ENCODE measurements at places on chromosomes 1 and 21.

DNA sequence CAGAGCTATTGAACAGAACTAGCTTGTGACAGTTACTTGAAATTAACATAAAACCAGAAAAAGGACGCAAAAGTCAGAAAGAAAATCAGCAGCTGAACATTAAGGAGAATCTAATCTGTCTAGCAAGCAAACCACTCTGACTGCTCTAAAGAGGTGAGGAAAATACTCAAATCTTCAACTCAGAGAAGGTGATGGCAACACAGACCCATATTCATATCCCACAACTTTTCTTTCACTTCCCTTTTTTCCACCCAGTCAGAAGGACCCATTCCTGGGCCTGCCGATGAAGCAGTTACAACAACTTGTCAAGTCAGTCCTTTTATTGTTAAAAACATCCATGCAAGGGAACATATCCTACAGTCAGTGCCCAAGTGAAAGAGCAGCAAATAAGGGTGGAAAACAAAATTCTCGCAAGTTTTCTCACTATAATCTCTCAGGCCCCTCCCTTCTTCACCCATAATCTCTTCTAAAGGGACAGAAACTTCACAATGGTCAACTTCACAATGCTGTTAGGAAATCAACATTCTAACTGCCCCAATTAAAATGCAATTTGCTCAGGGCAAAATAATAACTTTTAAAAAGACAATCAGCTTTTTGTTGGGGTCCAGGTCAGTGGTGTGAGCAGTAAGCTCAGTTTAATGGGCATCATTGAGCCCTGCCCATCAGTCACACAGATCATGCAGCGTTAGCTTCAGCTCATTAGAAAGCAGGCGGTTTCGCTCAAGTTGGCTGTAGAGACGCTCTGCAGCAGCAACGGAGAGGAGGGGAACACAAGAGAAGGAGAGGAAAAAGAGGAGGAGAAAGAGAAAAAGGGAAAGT is 3.6 kb upstream of the NUP210L start:
- DNase-seq, result no peak

- DNase-seq, result peak; percentile 44
Observed at GRCh38 chr1:116737020-116737854, 17.0 kb upstream of the CD2 start.

GRCh38 chr1:25006770-25007169 is 76.7 kb upstream of the RUNX3 start:
- no peak for DNase-seq

DNA sequence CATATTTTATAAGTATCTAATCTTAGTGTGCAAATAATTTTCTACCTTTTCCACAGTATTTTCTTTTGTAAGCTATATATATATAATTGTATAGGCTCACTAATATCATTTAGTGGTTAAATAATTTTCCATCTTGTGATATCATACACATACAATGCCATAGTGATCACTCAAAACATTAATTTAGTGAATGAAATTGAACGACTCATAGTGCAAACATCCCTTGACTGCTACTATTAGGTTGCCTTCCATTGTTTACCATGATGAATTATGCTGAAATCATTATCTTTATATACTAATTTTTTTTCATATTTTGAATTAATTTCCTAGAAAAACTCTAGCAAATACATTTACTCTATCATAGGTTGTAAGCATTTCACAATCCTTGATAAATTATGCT is 127.1 kb downstream of the PCNX2 start:
- no peak for DNase-seq
